ENCODE measurements at places on chromosomes 1 and 21.
A peak's percentile ranks its signal among the peaks of the same experiment; 100 is the strongest.

DNA sequence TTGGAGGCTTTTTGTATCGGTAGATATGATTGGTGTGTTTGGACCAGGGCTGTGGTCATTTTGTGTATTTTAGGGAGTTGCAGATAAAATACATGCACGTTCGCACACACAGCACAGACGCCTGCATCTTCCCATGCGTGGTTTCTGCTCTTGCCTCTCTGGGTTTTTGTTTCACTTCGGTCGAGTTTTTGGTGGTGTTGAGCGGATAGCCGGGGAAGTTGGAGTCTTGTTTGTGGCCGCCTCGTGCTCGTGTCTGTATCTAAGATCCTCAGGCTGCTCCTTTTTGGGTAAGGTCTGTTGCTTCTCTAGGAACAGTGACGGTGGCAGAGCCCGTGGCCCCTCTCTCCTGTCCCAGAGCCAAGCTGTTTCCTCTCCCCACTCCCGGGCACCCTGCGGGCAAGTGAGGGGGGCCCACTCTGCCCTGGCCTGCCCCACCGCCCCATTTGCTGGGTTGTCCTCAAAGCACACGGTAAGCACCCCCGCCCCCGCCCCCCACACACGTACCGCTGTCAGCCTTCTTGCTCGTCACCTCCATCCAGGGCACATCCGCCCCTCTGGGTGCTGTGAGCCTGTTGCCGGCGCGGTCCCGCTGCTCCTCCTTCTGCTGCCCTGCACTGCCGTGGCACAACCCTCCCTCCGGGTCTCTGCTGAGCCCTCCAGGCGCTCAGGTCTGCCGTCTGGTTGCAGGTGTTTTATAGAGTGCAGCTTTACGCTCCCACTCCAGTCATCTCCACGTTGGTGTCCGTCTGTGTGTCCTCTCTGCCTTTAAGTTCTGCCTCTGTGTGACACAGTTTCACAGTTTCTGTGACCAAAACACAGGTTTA, 51.9 kb downstream of the AGPAT3 start:
- peak; percentile 86 for DNase-seq

DNA sequence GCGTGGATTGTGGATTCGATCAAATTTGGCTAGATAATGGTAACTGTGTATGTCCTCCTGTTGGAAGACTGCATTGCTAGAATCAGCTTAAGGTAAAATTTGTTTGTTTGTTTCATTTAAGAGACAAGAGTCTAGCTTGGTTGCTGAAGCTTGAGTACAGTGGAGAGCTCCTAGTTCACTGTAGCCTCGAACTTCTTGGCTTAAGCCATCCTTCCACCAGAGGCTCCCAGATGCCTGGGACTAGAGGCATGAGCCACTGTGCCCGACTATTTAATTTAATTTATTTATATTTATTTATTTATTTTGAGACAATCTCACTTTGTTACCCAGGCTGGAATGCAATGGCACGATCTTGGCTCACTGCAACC, 1.5 kb downstream of the PHACTR4 start:
- no peak for DNase-seq

DNA sequence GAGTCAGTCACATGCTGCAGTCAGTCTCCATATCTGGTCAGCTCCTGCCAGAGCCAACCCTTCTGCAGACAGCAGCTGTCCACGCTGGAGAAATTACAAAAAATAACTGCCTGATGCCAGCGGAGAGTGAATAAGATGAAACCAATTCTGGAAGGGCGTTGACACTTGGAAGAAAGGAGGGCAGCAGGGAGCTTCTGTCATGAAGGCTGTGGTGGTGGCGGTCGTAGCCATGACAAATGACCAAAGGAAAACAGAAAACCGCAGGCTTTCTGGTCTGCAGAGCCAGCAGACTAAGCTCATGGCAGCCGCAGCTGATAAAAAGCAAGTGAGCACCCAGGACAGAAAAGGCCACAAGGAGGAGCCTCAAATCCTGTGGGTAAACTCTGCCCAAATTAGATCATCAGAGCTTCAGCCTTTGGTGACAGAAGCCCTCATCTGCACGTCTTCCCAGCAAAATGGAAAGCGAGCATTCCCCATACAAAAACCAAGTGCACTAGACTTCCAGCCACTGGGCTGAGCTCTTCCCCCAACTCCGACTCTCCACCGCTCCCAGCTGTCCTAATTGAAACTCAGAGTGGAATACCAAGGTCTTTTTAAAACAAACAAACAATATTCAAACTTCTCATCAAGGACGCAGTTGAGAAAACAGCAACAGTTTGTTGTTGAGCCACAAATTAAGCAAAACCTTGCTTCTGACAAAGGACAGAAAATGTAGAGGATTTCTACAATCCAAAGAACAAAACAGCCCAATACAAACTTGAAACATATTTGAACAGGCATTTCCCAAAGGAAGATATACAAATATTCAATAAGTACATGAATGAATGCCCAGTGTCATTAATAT, 28.7 kb downstream of the RSPH1 start:
- peak; percentile 56 for DNase-seq

DNA sequence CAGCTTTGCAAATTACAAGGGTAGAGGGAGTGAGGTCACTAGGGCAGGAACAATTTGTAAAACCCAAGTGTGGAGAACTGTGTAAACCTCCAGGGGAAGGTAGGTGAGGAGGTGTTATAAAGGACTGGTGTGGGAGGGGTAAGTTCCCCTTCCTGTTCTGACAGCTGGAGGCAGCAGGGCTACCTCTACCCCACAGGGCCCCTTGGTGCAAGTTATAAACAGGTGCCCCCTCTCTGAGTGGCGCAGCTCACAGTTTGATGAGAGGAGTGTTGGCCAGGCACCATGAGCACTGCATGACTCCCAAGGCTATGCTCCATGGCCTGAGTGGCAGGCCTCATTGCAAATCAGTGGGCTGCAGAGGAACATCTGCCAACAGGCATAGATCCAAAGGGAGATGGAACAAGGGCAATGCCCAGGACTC, 41.0 kb downstream of the MFSD2A start:
- peak; percentile 75 for DNase-seq

DNA sequence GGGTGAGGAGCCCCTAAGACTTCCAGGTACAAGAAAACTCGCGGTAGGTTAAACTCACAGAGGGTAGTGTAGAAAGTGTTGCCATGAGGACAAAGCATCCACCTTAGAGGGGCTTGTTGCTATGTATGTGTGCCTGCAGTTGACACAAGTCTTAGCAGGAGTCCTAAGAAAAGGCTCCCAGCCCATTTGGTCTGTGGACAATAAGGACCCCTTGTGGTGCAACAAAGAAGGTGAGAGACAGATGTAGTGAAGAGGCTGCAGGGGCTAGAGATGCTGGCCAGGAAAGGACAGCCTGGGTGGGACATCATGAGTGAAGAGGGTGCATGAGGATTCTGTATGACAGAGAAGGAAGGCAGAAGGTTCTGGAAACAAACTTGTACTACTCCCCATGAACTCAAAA, 36.3 kb upstream of the IL10 start:
- DNase-seq, result no peak

DNA sequence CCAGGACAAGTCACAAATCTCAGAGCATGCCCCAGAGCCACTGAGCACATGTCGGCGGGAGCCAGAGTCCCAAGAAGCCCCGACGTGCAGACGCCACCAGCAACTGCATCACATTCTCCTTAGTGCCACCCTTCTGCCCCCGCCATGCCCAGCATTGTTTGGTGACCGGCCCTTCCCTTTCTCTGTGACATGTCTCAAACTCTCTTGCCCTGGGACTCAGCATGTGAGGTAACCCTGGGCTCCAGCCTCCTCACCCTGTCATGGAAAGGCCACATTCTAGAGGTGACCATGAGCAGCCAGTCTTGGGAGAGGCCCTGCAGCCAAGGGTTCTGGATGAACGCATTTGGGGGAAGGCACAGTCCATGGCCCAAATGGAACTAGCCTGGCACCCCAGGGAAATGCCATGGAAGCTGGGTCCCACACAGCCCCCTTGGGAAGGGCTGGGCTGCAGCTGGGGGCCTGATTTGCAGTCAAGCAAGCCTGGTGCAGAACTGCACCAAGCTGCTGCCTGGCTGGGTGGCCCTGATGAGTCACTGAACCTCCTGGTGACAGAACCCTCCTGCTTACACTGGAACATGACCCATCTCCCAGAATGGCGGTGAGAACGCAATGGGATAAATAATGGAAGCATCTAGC, 94.4 kb downstream of the ITPKB start:
- DNase-seq, result no peak

- peak; percentile 11 for DNase-seq
These were observed 105.6 kb downstream of the LEPR start for GRCh38 chr1:65526049-65526556.
